ENCODE measurements at places on chromosomes 7 and 10. TPM values are rescaled to one million over a fixed set of nuclear protein-coding genes. Genes with fewer than 3 reads are reported as not detected.

DNA sequence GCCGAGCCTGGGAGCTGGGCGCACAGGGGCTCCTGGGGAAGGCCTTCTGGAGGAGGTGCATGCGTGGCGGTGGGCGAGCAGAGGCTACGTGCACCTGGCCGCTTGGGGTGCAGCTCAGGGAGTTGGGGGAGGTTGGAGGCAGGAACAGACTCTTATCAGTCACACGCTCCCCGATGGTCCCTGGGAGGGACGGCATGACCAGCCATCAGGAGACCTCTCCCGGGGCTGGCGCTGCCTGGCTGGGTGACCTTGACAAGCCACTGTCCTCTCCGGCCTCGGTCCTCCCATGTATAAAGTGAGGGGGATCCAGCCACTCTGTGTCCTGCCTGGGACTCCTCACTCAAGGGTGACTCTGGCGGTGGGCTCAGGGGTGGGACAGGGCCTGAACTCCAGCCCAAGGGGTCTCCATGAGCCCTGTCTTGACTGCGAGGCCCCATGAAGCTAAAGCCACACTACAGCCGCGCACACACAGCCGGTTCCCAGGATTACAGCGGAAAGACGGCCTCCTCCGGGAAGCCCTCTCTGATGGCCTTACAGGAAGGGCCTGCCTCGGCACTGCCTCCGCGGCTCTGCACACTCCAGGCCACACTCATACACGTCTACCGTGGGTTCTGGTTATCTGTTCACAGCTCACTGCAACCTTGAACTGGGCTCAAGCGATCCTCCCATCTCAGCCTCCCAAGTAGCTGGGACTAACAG, 2.3 kb downstream of the TMEM184A start:
- H3K4me1 ChIP-seq = peaks cover 10% of the 10 kb centered on the region
- H3K4me3 ChIP-seq = no peak overlapping the region
- H3K36me3 ChIP-seq = no peaks in the 10 kb centered on the region
- DNase-seq = no peak
- no peak overlapping the region for H3K27ac ChIP-seq

ITGA8 gene
- total RNA-seq = 5.7 TPM

GRCh38 chr7:87148332-87148955, 3.8 kb upstream of the DMTF1 start:
- no peaks in the 10 kb centered on the region for H3K27me3 ChIP-seq
- H3K4me1 ChIP-seq = peaks cover 9% of the 10 kb centered on the region
- DNase-seq = no peak
- H3K27ac ChIP-seq = no peak overlapping the region
- no peak overlapping the region for H3K4me3 ChIP-seq

DNA sequence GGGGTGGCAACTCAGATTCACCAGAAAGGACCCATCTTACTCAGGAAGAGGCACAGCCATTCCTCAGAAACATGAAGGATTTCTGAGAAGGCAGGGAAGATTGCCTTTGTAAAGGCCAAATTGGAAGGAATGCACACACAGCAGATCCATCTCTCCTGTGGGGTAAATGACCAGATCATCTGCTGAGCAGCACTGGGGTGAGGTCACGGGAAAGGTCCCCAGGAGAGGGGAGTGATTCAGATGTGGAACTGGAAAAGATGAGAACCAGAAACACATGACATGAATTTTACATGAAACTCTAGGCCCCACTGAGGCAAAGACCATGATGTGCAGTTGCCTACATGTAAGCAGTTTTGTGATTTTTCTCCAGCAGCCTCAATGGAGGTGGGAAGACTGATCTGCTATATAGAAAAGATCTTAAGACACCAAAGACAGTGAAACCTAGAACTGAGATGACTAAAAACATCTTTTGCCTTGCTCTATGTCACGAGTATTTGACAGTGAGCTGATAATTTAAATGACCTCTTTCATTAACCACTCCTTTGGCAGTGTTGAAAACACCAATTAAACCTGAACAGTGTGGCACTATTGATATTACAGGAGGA, 91.6 kb downstream of the AMPH start:
- no peaks in the 10 kb centered on the region for H3K27me3 ChIP-seq
- no peaks in the 10 kb centered on the region for H3K4me1 ChIP-seq
- no peaks in the 10 kb centered on the region for H3K36me3 ChIP-seq

SEMA3D gene
- 2.5 TPM for total RNA-seq

GSDME gene
- 11.1 TPM for total RNA-seq

TRIP6 gene
- total RNA-seq = 37.8 TPM

ZNF804B gene
- total RNA-seq = 0.28 TPM

AIFM2 gene
- total RNA-seq = 10.2 TPM

DNA sequence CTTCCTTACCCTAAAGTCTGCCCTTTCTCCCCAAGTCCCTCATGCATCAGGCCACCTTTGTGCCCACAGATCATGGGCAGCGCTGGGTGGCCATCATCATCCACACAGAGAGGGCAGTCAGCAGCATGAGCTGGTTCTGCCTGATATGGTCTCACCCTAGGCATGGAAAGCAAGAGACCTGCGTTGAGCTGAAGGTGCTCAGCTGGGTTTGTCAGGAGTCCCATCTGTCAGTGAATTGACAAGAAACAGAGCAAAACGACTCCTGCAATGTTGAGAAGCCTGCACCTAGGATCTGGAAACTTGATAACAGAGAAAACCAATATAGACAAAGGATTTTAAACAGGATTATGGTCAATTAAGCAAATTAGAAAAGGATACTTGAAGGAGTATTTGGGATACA, 242.7 kb upstream of the PRSS1 start:
- H3K4me3 ChIP-seq = no peak overlapping the region
- H3K36me3 ChIP-seq = no peaks in the 10 kb centered on the region
- no peak overlapping the region for H3K27ac ChIP-seq
- no peak for DNase-seq

DNA sequence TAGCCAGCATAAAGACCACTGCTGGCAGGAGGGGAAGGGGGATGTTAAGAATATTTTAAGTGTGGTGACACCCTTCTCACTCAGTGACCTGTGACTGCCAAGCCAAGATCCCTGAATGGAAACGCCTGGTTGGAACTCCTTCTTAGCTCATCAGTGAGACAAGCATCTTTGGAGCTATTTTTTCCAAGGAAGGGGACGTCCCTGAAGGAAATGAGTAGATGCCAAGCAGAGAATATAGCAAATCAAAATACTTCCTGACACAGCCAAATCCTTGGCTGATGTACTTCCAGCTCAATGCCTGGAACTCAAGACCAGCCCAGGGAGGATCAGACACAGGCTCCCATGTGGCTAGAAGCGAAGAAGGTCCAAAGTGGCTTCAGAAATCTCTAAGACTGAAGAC, 82.2 kb downstream of the SORBS1 start:
- no peaks in the 10 kb centered on the region for H3K36me3 ChIP-seq
- DNase-seq = no peak
- no peaks in the 10 kb centered on the region for H3K4me1 ChIP-seq
- no peaks in the 10 kb centered on the region for H3K27me3 ChIP-seq
- peak overlapping the region; percentile 84 for H3K27ac ChIP-seq

DNA sequence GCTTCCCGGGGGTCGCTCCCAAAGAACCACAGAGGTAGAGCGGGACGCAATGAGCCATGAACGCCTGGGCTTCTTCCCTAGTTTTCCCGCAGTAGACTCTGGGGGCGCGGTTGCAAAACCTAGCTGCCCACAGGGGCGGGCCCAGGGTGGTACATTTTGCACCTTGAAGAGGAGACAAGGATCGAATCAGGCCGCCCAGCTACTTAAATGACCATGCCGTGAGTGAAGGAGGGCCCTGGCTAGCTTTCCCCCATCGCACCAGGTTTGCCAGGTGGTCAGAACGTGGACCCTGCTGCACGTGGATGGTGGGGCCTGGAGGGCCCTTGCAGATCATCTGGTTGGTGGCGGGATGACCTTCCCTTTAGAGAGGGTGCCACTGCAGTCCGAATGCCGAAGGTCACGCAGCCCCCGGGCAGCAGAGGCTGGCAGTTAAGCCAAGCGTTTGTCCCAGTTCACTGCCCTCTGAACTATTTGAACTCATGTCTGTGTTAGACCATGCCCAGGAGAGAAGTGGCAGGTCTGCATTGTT, 604 bp upstream of the SHTN1 start:
- no peaks in the 10 kb centered on the region for H3K27me3 ChIP-seq
- DNase-seq = no peak
- no peaks in the 10 kb centered on the region for H3K36me3 ChIP-seq

FRMD4A gene
- total RNA-seq = 17.9 TPM

ANKRD61 gene
- not detected for total RNA-seq

FMC1 gene
- 27.1 TPM for total RNA-seq

GRCh38 chr10:71634531-71635164, 84.9 kb downstream of the C10orf105 start:
- no peaks in the 10 kb centered on the region for H3K36me3 ChIP-seq
- H3K4me3 ChIP-seq = no peak overlapping the region
- H3K4me1 ChIP-seq = peaks cover 6% of the 10 kb centered on the region

GRCh38 chr10:98684019-98684899, 237.5 kb upstream of the HPS1 start:
- no peaks in the 10 kb centered on the region for H3K36me3 ChIP-seq
- H3K4me1 ChIP-seq = no peaks in the 10 kb centered on the region
- no peaks in the 10 kb centered on the region for H3K27me3 ChIP-seq
- no peak overlapping the region for H3K27ac ChIP-seq

DNA sequence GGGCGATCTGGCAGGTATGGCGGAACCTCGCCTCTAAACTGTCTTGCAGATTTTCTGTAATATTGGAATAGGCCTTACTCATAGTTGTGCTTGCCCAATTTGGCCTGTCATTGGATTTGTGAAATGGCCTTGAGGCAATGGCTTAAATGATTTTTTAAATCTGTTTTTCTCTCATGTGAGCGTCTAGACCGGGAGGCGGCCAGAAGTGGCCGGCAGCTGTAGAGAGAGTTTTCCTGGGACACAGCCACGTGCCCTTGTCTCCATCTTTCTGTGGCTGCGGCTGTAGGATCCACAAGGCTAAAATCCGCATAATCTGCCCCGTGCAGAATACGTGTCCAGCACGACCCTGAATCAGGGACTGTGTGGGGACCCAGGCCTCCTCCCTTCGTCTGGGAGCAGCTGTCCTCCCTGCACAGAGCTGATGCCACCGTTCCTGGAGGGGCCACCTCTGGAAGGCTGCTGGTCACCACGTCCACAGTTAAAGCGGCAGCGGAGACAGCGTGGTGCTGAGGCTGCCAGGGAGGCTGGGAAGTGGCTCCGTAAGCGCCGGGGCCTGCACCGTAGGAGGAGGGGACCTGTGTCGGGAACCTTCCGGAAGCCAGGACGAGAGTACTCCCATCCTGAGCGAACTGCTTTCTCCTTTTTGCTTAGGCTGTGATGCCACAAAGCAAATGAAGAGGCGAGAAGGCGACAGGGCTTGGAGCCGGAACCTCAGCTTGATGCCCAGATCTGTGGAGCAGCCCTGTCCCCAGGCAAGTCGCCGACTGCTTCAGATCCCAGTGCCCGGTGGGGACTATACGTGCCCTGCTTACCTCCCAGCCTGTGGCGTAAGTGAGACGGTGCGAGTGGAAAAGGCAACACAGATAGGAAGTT, 99.8 kb downstream of the DYNC2I1 start:
- DNase-seq = no peak
- no peaks in the 10 kb centered on the region for H3K36me3 ChIP-seq
- H3K27ac ChIP-seq = peak overlapping the region; percentile 43
- peaks cover 11% of the 10 kb centered on the region for H3K27me3 ChIP-seq

DNA sequence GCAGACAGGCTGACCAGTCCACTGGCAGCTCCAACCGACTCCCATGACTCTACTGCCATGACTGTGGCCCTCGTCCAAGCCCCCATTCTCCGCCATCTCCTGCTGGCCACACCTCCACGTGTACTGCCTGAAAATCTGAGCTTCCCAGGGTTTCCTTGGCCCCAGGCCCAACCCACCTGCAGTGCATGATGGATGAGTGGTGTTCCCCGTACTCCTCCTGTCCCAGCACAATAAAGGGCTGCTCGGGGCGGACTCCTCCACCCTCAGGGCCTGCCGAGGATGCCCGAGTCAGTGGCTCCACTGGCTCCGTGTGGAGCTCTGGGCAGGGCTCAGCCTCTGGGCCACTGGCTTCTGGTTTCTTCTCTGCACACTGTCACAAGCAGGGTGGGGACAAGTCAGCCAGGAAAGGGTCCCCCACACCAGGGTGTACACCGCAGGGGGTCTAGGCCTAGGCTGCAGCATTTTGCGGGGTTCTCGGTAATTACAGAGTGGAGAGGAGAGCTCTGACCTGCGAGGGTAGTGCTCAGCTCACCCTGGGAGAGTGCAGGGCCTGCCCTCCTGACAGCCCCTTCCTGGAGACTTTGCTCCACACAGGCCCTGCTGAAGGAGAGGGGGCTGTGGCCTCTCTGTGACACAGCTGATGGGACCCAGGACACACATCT, 15.2 kb downstream of the WDR91 start:
- no peak overlapping the region for H3K27ac ChIP-seq
- DNase-seq = no peak
- H3K4me3 ChIP-seq = no peak overlapping the region

- no peak overlapping the region for H3K4me3 ChIP-seq
- H3K4me1 ChIP-seq = peaks cover 85% of the 10 kb centered on the region
- no peaks in the 10 kb centered on the region for H3K27me3 ChIP-seq
- H3K27ac ChIP-seq = peak overlapping the region; percentile 78
- no peaks in the 10 kb centered on the region for H3K36me3 ChIP-seq
- DNase-seq = no peak
Measured at GRCh38 chr10:125062227-125062913, 98.0 kb downstream of the CTBP2 start.

- peak; percentile 86 for DNase-seq
- H3K4me3 ChIP-seq = peak overlapping the region; percentile 89
- peaks cover 84% of the 10 kb centered on the region for H3K4me1 ChIP-seq
- H3K27me3 ChIP-seq = no peaks in the 10 kb centered on the region
- H3K36me3 ChIP-seq = no peaks in the 10 kb centered on the region
Measured at GRCh38 chr7:1460821-1461645, 1.8 kb upstream of the MICALL2 start.

CPN1 gene
- not detected for total RNA-seq

DNA sequence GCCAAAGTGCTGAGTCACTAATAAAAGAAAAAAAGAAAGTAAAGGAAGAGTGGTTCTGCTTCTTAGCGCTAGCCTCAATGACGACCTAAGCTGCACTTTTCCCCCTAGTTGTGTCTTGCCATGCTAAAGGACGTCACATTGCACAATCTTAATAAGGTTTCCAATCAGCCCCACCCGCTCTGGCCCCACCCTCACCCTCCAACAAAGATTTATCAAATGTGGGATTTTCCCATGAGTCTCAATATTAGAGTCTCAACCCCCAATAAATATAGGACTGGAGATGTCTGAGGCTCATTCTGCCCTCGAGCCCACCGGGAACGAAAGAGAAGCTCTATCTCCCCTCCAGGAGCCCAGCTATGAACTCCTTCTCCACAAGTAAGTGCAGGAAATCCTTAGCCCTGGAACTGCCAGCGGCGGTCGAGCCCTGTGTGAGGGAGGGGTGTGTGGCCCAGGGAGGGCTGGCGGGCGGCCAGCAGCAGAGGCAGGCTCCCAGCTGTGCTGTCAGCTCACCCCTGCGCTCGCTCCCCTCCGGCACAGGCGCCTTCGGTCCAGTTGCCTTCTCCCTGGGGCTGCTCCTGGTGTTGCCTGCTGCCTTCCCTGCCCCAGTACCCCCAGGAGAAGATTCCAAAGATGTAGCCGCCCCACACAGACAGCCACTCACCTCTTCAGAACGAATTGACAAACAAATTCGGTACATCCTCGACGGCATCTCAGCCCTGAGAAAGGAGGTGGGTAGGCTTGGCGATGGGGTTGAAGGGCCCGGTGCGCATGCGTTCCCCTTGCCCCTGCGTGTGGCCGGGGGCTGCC, at the start of gene IL6:
IL6 (plus strand) TSS at position 294 of the 807 bp plus-strand sequence; CDS start at position 357, 63 bp downstream.
- peak within 1 kb of the TSS; percentile 68 for H3K27ac ChIP-seq
- peak within 1 kb of the TSS; percentile 34 for H3K4me3 ChIP-seq
- no peaks in the 10 kb centered on the region for H3K36me3 ChIP-seq
- H3K27me3 ChIP-seq = no peaks in the 10 kb centered on the region
- DNase-seq = peak; percentile 95

- DNase-seq = no peak
- H3K27me3 ChIP-seq = no peaks in the 10 kb centered on the region
- H3K4me3 ChIP-seq = no peak overlapping the region
- no peak overlapping the region for H3K27ac ChIP-seq
Measured at GRCh38 chr7:7563813-7564212, 2.9 kb upstream of the MIOS start.
